Stimulated activated effector memory CD8-positive, alpha-beta T cell treated with anti-CD3 and anti-CD28 coated beads, Interleukin-12 subunit alpha, Interleukin-12 subunit beta, amount 100 ng/mL, for 72 hours (primary cell): ENCODE measurements at places on chromosomes 3 and 15.
A peak's percentile ranks its signal among the peaks of the same experiment; 100 is the strongest.

DNA sequence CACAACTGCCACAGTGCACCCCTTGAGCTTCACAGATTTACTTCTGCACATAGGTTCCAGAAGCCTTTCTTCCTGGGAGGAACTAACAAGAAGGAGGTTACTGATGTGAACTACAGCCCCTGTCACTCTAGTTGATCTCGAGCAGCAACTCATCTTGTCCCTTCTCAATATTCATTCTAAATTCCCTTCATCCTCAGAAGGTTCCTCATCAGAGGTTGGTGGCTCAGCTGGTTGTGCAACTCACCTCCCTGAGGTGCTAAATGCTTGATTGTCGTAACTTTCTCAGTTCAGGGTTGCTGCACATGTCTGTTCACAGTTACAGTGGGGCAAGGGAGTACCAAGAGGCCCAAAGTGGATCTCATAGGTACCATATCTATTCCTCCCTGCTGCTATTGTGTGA lies 5.7 kb upstream of the A4GNT start:
- peak; percentile 25 for DNase-seq

- DNase-seq: no peak
These were observed 66.8 kb upstream of the PCSK6 start for GRCh38 chr15:101556273-101556672.

DNA sequence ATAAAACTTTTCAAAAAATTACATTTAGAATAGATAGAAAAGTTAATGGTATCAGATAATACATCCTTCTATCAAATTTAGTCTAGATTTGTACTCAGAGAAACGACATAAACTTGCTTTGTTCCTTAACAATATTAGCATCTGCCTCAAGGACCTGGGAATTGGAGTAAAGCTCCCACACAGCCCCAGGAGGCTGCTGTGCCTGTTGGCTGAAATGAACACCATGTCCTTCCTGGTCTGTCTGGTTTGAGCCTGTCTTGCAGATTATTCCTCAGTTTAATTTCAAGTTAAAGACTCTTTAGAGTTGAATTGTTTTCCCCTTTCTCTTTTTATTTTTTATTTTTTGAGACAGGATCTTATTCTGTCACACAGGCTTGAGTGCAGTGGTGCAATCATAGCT lies 19.4 kb downstream of the GNB5 start:
- no peak for DNase-seq

- DNase-seq: no peak
These were observed 47.2 kb upstream of the PLCL2 start for GRCh38 chr3:16837602-16838001.

GRCh38 chr3:16504242-16504641 lies 9.3 kb downstream of the RFTN1 start:
- no peak for DNase-seq

DNA sequence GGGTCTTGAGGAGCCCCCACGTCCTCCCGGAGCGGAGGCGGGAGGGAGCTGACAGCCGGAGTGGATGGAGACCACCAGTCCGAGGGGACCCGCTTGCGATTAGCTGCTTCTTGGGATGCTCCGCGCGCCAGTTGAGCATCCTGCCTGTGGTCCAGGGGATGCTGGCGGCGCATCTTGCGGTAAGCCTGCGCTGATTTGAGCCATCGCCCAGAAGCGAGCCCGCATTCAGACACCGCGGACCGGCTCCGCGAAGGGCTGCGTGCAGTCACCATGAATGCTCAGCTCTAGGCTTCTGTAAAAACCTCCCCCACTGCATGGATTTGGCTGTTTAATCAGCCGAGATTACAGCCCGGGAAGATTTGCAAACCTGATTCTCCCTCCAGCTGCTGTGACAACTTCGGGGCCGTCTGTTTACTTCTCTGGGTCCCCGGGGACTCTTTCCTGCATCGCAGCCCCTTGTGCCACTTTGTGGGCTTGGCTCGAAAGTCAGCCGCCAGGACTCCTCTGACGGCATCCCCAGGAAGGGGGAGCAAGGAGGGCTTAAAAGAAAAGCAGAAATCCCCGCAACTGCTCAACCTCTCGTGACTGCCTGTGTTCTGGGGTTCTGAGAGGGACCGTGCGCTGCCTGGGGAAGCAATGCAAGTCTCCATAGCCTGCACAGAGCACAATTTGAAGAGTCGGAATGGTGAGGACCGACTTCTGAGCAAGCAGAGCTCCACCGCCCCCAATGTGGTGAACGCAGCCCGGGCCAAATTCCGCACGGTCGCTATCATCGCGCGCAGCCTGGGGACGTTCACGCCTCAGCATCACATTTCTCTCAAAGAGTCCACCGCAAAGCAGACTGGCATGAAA lies 171.1 kb downstream of the KCNAB1 start:
- no peak for DNase-seq

GRCh38 chr3:18044971-18045880 lies 302.8 kb upstream of the TBC1D5 start:
- DNase-seq: no peak

DNA sequence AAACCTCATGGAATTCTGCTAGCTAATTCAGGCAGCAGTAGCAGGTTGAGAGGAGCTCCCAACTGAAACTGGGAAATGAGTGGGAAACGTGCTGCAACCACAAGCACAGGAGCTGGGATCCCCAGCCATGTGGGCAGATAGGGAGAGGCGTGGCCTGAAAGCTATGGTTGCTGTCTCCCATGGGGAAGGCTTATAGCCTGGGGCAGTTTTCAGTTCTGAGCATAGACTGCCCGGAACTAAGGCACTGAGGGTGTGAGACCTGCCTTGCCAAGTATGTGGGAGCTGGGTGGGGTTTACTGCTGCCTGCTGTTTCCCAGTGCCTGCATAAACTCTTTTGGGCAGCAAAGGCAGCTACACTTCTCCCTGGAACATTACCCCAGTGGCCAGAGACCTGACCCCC lies 229.5 kb downstream of the TUSC7 start:
- no peak for DNase-seq

- no peak for DNase-seq
These were observed 53.1 kb downstream of the SLC4A7 start for GRCh38 chr3:27431116-27431515.

DNA sequence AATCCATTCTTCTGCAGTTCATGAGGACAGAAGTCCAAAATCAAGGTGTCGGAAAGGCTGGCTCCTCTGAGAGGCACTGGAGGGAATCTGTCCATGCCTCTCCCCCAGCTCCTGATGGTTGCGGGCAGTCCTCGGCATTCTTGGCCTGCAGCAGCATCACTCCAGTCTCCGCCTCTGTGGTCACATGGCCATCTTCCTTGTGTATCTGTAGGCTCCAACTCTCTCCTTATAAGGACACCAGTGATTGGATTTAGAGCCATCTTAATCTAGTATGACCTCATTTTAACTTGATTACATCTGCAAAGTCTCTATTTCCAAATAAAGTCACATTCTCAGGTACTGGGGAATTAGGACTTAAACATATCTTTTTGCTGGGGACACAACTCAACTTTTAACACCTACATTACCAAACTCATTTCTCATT lies 56.0 kb upstream of the FLNB start:
- no peak for DNase-seq

DNA sequence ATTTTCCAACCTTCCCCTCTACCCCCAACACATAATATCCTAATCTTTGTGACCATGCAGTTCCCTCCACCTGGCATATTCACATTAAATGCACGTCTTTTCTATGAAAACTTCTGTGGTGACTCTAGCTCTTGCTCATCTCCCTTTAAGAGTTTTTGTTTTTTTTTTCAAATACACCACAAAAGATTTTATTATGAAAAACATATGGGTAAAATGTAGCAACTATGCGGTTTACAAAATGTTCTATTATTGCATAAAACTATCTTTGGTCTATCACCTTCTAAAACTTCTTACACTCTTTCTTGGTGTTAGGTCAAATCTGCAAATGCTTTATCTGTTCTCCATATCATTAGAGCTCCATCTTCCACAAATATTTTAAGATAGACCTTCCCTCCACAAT lies 38.6 kb upstream of the ADGRG7 start:
- no peak for DNase-seq

- DNase-seq: no peak
These were observed 52.4 kb downstream of the GASK1A start for GRCh38 chr3:43031485-43031884.

DNA sequence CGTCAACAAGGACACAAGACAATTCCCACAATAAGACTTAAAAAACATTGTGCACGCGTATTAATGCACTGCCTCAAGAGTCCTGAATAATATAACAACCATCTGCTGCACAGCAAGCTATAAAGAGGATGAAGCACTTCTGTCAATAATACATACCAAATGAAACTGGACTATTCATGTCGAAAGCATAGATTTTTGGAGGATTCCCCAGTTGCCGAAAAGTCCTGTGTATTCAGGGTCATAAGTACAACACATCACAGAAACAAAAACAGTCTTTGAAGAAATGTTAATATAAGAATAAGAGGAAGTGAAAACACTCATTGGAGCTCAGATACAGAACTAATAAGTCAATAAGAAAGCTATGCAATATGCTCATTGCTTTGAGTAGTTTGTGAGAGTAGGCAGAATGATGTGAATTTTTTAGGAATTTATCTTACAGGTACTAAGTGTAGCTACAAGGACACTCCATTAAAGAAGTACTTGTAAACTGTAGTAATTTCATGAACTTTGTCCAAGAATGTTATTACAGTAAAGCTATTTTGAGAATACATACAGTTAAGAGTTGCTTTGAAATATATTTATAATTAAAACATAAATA lies 31.6 kb downstream of the CBLB start:
- DNase-seq: no peak

- DNase-seq: no peak
These were observed 8.3 kb upstream of the MLF1 start for GRCh38 chr3:158562674-158563073.

GRCh38 chr15:27458345-27459084 lies 487.5 kb downstream of the GABRG3 start:
- no peak for DNase-seq

GRCh38 chr15:95644100-95644875 lies 686.2 kb upstream of the NR2F2 start:
- no peak for DNase-seq

- DNase-seq: no peak
These were observed 151.4 kb upstream of the BCL6 start for GRCh38 chr3:187896646-187897045.

DNA sequence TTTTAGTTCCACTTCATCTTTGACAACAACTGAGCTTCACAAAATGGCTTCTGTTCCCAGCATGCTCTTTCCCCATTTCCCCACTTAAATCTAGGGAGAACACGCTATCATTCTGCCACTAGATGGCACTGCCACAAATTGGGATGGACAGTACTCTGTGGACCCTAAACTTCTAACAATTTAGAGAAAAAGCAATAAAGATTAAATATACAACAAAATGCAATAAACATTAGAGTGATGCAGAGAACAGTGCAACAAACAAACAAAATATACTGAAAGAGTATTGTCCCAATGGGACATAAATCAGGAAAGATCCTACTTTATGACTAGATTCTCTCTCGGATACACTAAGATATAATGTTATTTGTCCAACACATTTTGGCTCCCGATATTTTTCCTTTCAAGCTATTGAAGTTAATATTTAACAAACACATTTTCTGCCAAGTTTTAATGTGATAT lies 169.7 kb upstream of the TMCO5A start:
- DNase-seq: peak; percentile 50

- peak; percentile 77 for DNase-seq
These were observed 1.1 kb downstream of the RBSN start for GRCh38 chr3:15097891-15098290.

DNA sequence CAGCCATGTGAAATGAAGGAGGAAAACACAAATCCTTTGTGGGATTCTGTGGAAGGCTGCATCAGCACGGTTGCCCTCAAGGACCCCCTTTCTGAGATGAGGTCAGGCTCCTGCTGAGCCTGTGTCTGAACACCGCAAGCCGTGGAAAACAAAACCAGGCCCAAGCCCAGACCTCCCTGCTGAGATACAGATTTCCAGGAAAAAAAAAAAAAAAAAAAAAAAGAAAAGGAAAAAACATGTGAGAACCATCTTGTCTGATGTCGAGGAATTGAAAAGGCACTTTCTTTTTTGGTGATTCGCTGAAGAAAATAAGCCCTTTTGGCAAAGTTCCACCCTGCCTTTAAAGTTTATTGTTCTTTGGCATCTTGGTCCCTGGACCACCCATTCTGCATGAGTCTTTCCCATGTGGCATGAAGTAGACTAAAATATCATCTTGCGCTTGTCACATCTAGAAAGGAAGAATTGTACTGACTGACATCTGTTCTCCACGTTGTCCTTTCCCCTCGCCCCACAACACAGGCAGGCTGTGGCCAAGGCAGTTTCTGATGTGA lies 117.6 kb downstream of the CHST2 start:
- no peak for DNase-seq

GRCh38 chr3:125684199-125684598 lies 88.9 kb upstream of the OSBPL11 start:
- no peak for DNase-seq

- no peak for DNase-seq
These were observed 41.1 kb downstream of the LARP6 start for GRCh38 chr15:70812827-70813364.

DNA sequence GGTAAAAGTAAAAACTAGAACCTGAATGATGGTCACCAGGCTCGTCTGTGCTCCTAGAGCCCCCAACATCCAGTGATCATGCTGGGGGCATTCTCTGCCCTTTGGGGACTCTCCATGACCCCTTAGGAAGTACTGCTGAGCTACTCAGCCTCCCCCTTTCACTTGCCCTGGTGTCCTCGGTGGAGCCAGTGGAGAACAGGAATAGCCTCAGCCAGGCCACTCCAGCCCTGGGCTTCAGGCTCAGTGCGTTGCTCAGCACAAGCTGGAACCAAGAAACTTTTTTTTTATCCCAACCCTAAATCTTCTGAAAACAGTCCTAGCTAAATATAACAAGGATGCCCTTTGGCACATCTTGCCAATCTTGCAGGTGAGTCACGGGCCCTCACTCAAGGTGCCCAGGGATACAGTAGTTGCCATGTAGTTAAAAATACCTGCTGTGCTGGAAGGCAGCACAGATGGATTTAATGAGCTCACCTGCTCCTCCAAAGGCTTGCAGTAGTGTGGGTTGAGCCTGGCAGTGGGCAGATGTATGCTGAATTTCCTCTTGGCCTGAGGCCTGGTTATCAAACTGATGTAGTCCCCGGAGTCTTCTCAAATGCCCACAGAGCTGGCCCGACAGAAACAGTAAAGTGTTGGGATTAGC lies 46.9 kb upstream of the TMEM158 start:
- no peak for DNase-seq

DNA sequence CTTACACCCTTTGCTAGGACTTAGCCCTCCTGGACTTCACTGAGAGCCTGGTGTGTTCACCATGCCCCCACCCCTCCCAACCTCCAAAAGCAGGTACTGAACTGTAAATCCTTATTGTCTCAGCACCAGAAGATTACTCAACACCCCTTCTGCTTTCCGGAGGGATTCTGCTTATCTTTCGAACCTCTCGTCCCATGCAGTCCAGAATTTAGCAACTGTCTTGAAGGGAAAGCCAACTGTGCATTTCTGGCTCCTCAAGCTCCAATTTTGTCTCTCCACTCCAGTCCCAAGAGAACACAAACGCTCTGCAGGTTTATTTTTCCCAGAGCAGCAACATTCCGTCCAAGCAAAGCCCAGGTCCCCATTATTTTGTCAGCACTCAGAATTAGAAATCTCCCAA lies 49.6 kb downstream of the RFTN1 start:
- no peak for DNase-seq

- no peak for DNase-seq
These were observed 141.8 kb downstream of the IL20RB start for GRCh38 chr3:137099364-137100219.

GRCh38 chr3:178384321-178385230 lies 151.7 kb upstream of the KCNMB2 start:
- no peak for DNase-seq
